ENCODE measurements at places on chromosomes 2 and 18. TPM values are rescaled to one million over a fixed set of nuclear protein-coding genes. Genes with fewer than 3 reads are reported as not detected.

DNA sequence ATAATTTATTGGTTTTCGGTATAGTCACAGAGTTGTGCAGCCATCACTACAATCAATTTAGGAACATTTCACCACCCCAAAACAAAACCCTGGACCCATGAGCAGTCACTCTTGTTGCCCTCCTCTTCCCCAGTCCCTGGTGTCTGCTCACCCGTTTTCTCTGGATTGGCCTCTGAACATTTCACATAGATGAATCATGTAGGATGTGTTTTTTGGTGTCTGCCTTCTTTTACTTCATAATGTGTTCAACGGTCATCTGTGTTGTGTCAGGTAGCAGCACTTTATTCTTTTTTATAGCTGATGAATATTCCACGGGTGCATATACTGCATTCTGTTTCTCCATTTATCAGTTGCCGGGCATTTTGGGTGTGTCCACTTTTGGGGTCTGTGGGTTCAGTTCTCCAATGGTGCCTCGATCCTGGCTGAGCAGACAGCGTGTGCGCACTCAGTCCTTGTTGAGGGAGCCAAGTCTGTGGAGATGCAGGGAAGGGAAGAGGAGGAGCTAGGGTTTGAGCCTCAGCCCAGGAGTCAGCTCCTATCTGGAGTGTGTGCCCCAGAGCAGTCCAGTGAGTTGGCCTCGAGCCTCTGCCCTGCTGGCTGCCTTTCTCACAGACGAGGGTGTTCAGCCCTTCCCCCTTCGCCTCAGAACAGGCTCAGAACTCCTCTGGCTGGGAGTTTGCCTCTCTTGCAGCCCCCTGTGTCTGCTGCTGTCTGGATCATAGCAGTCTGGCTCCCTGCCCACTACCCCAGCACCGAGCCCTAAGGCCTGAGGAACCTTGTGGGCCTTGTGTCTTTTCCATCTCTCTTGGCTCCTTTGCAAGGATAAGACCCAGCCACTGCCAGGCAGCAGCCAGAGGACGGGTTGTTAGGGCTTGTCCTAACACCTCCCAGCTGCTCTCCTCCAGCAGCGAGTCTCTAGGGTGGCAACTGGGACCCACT, 18.0 kb downstream of the C2orf74 start:
- DNase-seq, result peak; percentile 82

- DNase-seq, result no peak
These were observed 100.6 kb downstream of the BABAM2 start for GRCh38 chr2:27991146-27991545.

GRCh38 chr2:216408426-216409290, 3.6 kb upstream of the SMARCAL1 start:
- no peak for DNase-seq

The COL3A1 gene
- 98.5 TPM for total RNA-seq

The CNTNAP5 gene
- not detected for total RNA-seq

GRCh38 chr2:224039770-224040440, 819 bp upstream of the SERPINE2 start:
- DNase-seq, result no peak

- DNase-seq, result no peak
These were observed 30.0 kb downstream of the CTLA4 start for GRCh38 chr2:203897544-203897943.

DNA sequence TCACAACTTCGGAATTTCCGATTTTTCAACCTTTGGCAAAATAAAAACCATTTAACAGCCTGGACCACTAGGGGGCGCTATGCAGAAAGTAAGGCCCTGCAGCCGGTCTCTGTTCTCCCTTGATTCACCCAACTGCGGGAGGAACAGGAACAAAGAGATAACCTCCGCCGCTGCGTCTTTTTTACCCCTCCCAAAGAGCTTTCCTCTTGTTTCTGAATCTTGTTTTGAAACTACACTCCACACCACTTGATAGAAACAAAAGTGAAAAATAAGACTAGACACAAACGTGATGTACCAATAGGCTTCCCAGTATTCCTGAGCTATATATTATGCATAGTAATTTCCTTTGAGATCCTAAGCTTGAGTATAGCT, 231.2 kb downstream of the MYO3B start:
- peak; percentile 50 for DNase-seq

The TSPYL6 gene
- total RNA-seq, result 0.08 TPM

The VSNL1 gene
- 15.8 TPM for total RNA-seq
